ENCODE measurements at places on chromosomes 7 and 10. TPM values are rescaled to one million over a fixed set of nuclear protein-coding genes. Genes with fewer than 3 reads are reported as not detected.

The OR9A4 gene
- total RNA-seq: not detected

GRCh38 chr10:16314259-16314658, 122.6 kb upstream of the PTER start:
- no peaks in the 10 kb centered on the region for H3K36me3 ChIP-seq
- no peaks in the 10 kb centered on the region for H3K4me1 ChIP-seq
- no peak overlapping the region for H3K27ac ChIP-seq
- no peak for DNase-seq
- no peak overlapping the region for H3K4me3 ChIP-seq
- H3K27me3 ChIP-seq: no peaks in the 10 kb centered on the region

- no peaks in the 10 kb centered on the region for H3K27me3 ChIP-seq
- H3K36me3 ChIP-seq: no peaks in the 10 kb centered on the region
- no peak for DNase-seq
- no peak overlapping the region for H3K4me3 ChIP-seq
- peaks cover 27% of the 10 kb centered on the region for H3K4me1 ChIP-seq
Observed at GRCh38 chr10:124650263-124650662, 93.9 kb downstream of the FAM53B start.

The SOSTDC1 gene
- total RNA-seq: 6.0 TPM

DNA sequence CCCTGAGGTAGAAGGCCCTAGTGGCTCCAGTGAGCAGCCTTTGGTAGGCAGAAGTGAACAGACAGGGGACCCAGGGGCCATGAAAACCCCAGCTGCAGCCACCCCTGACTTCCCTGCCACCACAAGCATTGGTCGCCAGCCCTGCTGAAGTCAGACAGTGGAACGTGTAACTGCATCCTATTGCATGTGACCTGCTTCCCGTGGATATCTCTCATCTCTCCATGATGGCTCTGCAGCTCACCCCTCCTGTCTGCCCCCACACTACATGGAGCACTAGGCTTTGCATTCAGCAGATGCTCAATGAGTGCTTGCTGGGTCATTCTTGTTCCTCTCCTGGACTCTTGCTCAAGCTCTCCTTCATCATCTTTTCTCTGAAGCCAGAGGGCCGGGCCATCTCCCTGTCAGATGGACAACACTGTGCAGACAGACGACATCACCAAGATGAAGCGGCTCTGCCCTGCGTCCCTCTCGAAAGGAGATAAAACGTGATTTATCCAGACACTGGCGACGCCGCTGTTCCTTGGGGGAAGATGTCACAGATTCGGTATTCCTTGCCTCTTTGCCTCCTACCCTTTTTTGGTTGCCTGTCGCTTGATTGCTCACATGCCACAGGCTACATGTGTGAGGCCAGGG, 117.5 kb downstream of the SH3PXD2A start:
- peaks cover 26% of the 10 kb centered on the region for H3K4me1 ChIP-seq
- no peaks in the 10 kb centered on the region for H3K27me3 ChIP-seq
- DNase-seq: no peak
- H3K4me3 ChIP-seq: no peak overlapping the region

DNA sequence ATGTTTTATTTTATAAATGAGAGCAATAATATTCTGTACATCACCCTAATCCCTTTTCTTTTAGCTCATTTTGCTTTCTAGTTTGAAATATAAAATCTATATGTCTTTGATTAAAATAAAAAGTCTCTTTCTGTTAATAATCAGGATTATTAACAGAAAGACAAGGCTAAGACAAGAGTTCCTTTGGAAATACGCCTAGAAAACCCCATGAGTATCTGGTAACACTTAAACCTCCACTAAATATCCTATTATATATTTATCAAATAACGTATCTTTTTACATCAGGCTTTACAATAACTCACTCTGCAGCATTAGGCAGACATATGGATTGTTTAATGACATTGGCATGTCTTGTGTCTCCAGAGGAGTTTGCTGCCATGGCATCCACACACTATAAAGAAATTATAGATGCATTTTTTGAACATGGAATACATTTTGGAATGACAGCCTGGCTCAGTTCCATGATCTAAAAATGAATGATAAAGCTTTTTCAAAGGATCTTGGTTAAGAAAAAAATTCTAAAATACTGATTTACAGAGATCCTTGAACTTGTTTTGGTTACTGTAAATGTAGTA, 98.7 kb downstream of the TMEM26 start:
- H3K27me3 ChIP-seq: peaks cover 14% of the 10 kb centered on the region
- peaks cover 6% of the 10 kb centered on the region for H3K4me1 ChIP-seq
- no peak overlapping the region for H3K27ac ChIP-seq
- DNase-seq: no peak

GRCh38 chr10:132355297-132355696, 23.3 kb downstream of the LRRC27 start:
- peaks cover 4% of the 10 kb centered on the region for H3K36me3 ChIP-seq
- no peak for DNase-seq
- no peak overlapping the region for H3K27ac ChIP-seq
- H3K4me3 ChIP-seq: no peak overlapping the region
- H3K4me1 ChIP-seq: no peaks in the 10 kb centered on the region
- no peaks in the 10 kb centered on the region for H3K27me3 ChIP-seq

DNA sequence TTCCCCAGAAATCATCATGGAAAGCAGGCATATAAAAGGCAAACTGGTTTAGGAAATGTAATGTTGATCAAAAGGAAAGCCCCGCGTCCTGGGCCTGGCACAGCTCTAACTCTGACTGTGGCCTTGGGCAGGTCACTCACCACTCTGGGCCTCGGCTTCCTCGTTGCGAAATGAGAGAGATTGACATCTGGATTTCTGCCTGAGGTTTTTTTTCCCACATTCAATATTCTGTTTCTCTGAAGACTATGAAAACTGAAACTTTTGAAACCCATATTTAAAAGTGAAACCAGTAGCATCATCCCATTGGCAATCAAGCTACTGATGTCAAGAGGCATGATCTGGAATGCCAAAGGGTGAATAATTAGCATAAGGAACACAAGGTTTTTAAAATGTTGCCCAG, 369.7 kb upstream of the NPVF start:
- peaks cover 19% of the 10 kb centered on the region for H3K4me1 ChIP-seq
- no peaks in the 10 kb centered on the region for H3K27me3 ChIP-seq
- no peak overlapping the region for H3K4me3 ChIP-seq
- no peak for DNase-seq
- no peaks in the 10 kb centered on the region for H3K36me3 ChIP-seq

The THSD7A gene
- 14.3 TPM for total RNA-seq

GRCh38 chr7:117349570-117349969, 26.7 kb upstream of the WNT2 start:
- no peak overlapping the region for H3K27ac ChIP-seq
- peaks cover 8% of the 10 kb centered on the region for H3K27me3 ChIP-seq
- no peaks in the 10 kb centered on the region for H3K36me3 ChIP-seq
- H3K4me3 ChIP-seq: no peak overlapping the region
- H3K4me1 ChIP-seq: no peaks in the 10 kb centered on the region

- peaks cover 11% of the 10 kb centered on the region for H3K4me1 ChIP-seq
- no peak overlapping the region for H3K4me3 ChIP-seq
- peaks cover 6% of the 10 kb centered on the region for H3K36me3 ChIP-seq
- DNase-seq: no peak
Observed at GRCh38 chr7:41574377-41574776, 128.5 kb downstream of the INHBA start.

- H3K27ac ChIP-seq: no peak overlapping the region
- peaks cover 27% of the 10 kb centered on the region for H3K36me3 ChIP-seq
- no peaks in the 10 kb centered on the region for H3K4me1 ChIP-seq
- DNase-seq: no peak
Observed at GRCh38 chr10:5910323-5911100, 20.5 kb downstream of the FBH1 start.

DNA sequence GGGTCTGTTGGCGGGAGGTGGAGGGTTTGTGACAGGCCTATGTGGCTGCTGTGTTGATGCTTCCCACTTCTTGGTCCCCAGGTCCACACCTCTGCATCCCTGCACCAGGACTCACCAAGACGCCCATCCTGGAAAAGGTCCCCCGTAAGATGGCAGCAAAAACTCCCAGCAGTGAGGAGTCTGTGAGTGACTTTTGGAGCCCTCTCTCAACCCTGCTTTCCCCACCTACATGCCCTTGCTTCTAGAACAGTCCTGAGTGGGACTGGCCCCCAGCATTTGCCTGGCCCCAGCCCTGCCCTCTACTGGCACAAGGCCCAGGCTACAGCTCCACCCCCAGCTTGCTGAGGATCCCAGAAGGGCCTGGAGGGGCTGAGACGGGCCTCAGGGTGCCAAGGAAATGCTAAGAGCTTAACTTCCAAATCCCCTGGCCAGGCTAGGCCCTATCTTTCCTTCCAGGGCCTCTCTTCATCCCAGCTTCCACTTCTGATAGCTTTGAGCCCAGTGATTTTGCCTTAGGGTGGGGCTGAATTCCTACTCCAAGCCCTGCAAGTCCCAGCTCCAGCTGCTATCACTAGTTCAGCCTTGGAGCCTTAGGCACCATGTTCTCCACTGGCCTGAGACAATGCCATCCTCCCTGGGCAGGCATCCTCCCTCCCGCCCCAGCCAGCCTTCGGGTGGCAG, 2.7 kb downstream of the CHAT start:
- no peak for DNase-seq
- H3K4me3 ChIP-seq: no peak overlapping the region
- peaks cover 7% of the 10 kb centered on the region for H3K36me3 ChIP-seq
- peaks cover 10% of the 10 kb centered on the region for H3K4me1 ChIP-seq
- H3K27me3 ChIP-seq: peaks cover 88% of the 10 kb centered on the region

The REEP3 gene
- total RNA-seq: 38.1 TPM

DNA sequence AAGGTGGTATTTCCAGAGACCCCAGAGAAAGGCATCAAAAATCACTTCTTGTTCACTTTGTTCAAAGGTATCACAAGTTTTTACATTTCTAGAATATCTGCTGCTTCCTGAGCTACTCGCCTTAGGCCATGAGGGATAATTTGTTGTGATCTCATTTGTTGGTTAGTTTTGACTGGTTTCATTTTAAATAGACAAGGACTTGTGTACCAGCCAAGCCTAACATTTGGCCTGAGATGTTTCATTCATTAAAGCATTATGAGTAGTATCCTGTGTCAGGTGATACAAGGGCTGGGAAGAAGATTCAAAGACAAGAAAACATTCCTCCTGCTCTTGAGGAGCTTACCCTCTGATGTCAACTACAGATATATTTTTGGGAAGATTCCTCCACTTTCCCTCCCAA, 170.3 kb upstream of the FAM171A1 start:
- H3K27ac ChIP-seq: no peak overlapping the region
- no peaks in the 10 kb centered on the region for H3K27me3 ChIP-seq
- DNase-seq: no peak
- peaks cover 4% of the 10 kb centered on the region for H3K36me3 ChIP-seq
- no peak overlapping the region for H3K4me3 ChIP-seq

The POLR1F gene
- total RNA-seq: 11.9 TPM

The FOXK1 gene
- total RNA-seq: 55.2 TPM

DNA sequence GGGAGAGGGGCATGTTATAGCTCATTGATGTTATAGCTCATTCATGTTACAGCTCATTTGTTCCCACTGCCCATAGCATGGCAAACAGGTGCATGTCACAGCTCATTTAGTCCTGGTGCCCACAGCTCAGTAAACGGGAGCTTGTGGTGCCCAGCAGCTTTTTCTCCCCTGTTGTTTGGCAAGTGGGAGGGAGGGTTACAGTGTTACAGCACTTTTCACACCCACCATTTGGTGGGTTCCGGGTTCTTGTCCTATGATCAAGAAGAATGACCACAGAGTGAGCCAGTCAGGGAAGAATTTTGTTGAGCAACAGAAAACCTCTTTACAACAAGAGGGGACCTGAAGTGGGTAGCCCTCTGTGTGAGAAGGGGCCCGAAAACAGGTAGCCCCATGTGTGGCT, 162.8 kb upstream of the CSTF2T start:
- H3K4me1 ChIP-seq: no peaks in the 10 kb centered on the region
- no peak for DNase-seq
- no peak overlapping the region for H3K27ac ChIP-seq
- no peak overlapping the region for H3K4me3 ChIP-seq
- no peaks in the 10 kb centered on the region for H3K36me3 ChIP-seq
- H3K27me3 ChIP-seq: no peaks in the 10 kb centered on the region

The GIMAP2 gene
- total RNA-seq: not detected

The GPR146 gene
- 1.2 TPM for total RNA-seq

The PYROXD2 gene
- 14.9 TPM for total RNA-seq

GRCh38 chr7:128666200-128666599, 5.9 kb upstream of the GARIN1A start:
- H3K4me1 ChIP-seq: no peaks in the 10 kb centered on the region
- no peak overlapping the region for H3K27ac ChIP-seq
- H3K4me3 ChIP-seq: no peak overlapping the region
- no peaks in the 10 kb centered on the region for H3K27me3 ChIP-seq

The GNAT3 gene
- 0.70 TPM for total RNA-seq

The MYO3A gene
- total RNA-seq: 12.5 TPM

The ARL5B gene
- 38.0 TPM for total RNA-seq

The ZC3HAV1L gene
- total RNA-seq: 31.3 TPM

DNA sequence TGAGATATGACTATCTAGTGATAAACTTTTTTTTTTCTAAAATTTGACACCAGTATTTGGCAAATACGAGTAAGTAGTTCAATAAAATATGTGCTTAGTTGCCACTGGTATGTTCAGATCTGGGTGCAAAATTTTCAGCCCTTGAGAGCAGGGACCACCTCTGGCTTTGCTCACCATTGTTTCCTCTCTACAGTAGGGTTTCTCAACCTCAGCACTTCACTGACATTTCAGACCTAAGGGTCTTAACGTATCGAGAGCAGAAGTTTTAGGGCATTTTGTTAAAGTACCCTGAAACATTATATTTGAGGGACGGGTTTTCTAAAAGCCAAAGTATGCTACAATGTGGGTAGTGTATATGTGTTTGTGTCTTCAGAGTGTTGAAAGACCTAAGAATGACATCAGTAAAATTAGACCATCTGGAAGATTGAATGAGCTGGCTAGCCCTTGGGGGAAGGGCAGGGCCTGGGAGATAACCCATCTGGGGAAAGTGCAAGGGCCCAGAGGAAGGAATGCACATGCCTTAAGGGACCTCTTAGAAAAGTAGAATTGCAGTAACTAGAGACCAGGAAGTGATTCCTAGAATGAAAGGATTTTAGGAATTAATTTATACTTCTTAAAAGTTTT, 11.8 kb downstream of the BZW2 start:
- H3K4me3 ChIP-seq: peak overlapping the region; percentile 11
- peak overlapping the region; percentile 75 for H3K27ac ChIP-seq
- no peak for DNase-seq
- no peaks in the 10 kb centered on the region for H3K27me3 ChIP-seq
- peaks cover 21% of the 10 kb centered on the region for H3K36me3 ChIP-seq

The KMT2C gene
- total RNA-seq: 66.4 TPM

DNA sequence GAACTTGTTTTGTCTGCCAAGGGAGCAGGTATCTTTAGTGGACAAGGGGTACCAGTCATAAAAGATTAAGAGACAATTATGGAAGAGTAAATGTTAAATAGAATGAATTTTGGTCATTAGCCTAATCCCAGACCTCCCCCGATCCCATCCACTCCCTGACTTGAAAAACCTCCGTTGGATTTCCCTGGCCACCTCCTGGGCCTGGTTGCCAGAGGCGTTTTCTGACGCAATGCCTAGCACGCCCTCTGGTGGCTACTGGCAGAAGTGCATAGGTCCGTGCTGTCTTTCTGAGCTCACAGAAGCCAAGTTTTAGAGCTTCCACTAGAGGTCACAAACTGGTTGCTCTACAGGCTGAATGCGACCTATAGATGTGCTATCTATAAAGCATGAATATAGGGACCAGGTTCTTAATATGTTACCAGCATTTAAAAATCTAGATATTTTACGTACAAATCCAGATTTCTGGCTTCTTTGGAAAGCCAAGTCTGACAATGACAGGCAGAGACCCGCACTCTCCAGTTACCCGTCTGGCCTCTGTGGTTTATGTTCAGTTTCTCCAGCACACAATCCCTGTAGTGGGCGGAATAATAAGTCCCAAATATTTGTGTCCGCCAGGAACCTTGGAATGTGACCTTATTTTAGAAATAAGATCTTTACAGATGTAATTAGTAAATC, 39.8 kb downstream of the SPOCK2 start:
- H3K27ac ChIP-seq: peak overlapping the region; percentile 47
- H3K4me3 ChIP-seq: no peak overlapping the region
- H3K4me1 ChIP-seq: peaks cover 14% of the 10 kb centered on the region
- H3K36me3 ChIP-seq: no peaks in the 10 kb centered on the region
- peak; percentile 90 for DNase-seq

All from type B pancreatic cell (in vitro differentiated cells).